ENCODE measurements at places on chromosomes 7 and 10. TPM values are rescaled to one million over a fixed set of nuclear protein-coding genes. Genes with fewer than 3 reads are reported as not detected.
A peak's percentile ranks its signal among the peaks of the same experiment; 100 is the strongest.

The WASHC2A gene
- 41.2 TPM for total RNA-seq

DNA sequence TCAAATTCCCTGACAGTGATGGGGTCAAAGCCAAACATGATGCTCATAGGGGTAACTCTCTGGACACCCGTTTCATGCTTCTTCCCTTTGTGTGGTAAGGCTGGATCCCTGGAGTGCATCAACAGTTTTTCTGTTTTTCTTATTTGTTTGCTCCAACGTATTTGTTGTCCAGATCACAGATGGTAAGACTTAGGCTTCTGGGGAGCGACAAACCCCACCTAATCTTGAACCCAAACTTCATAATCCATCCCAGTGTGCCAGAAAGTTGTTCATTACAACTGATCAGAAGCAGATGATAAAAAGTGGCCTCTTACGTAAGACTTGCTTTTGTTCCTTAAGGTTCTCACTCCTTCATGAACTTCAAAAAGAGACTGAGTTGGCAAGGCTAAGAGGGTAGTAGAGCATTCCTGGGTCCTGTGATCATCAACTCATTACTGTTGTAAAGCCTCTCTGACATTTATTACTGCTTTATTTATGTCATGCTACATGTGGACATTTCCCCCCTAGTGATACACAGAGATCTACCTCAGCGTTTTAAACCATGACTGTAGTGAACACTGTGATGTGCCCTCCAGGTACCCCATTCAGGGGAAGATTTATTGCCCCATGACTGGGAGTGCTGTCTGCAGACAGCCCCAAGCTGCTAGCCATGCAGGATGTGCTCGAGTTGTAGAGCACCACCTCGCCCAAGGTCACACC, 125.6 kb downstream of the CCDC71L start:
- no peak overlapping the region for H3K4me3 ChIP-seq
- H3K4me1 ChIP-seq = no peaks in the 10 kb centered on the region
- H3K27me3 ChIP-seq = no peaks in the 10 kb centered on the region
- DNase-seq = no peak
- H3K27ac ChIP-seq = no peak overlapping the region
- H3K36me3 ChIP-seq = no peaks in the 10 kb centered on the region

The CRPPA gene
- 3.9 TPM for total RNA-seq

GRCh38 chr10:116882639-116883038, 33.3 kb downstream of the ENO4 start:
- no peak for DNase-seq
- no peaks in the 10 kb centered on the region for H3K36me3 ChIP-seq
- H3K27ac ChIP-seq = no peak overlapping the region

DNA sequence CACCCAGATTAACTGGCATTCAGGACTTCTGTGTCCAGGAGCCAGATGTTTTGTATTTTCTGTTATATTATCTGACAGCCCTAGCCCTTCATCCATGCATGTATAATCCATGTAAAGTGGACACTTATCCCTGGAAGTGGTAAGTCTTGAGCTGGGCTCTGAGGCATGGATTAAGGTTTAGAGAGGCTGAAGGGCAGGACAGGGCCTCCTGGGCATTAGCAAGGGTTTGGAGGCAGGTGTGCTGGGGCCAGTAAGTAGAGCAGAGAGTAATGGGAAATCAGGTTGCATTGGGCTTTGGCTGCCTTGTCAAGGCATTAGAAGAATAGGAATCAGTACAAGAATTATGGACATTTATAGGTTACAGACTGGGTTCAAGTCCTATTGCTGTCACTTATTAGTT, 138.0 kb downstream of the DYNC1I1 start:
- peaks cover 5% of the 10 kb centered on the region for H3K27me3 ChIP-seq
- DNase-seq = no peak
- H3K4me1 ChIP-seq = no peaks in the 10 kb centered on the region
- H3K4me3 ChIP-seq = no peak overlapping the region
- H3K27ac ChIP-seq = no peak overlapping the region
- no peaks in the 10 kb centered on the region for H3K36me3 ChIP-seq

- no peak overlapping the region for H3K27ac ChIP-seq
- H3K27me3 ChIP-seq = no peaks in the 10 kb centered on the region
- DNase-seq = no peak
- H3K4me1 ChIP-seq = peaks cover 18% of the 10 kb centered on the region
- no peak overlapping the region for H3K4me3 ChIP-seq
These were observed 21.4 kb downstream of the SLC25A13 start for GRCh38 chr7:96300502-96300901.

DNA sequence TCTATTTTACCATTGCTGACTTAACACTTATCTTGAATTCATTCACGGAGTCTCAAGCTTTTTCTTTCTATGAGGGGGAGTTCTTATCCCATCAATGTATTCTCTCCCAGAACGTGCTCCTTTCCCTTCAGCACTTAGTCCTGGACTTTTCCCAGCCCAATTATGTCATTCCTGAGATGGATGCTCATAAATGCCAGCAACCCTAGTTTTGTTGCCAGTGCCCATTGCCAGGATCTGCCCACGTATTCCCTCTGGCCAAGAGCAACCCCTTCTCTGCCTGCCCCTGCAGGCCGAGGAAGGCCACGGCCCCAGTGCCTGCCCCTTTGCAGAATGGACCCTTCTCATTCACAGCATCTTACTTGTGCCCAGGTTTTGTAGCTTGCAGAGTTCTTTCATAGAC, 67.4 kb upstream of the PPP1R3C start:
- H3K27ac ChIP-seq = no peak overlapping the region
- H3K4me1 ChIP-seq = peaks cover 9% of the 10 kb centered on the region
- no peaks in the 10 kb centered on the region for H3K36me3 ChIP-seq

The HOXA2 gene
- total RNA-seq = not detected

- DNase-seq = peak; percentile 23
- H3K36me3 ChIP-seq = no peaks in the 10 kb centered on the region
- H3K27me3 ChIP-seq = no peaks in the 10 kb centered on the region
- H3K4me3 ChIP-seq = no peak overlapping the region
- H3K4me1 ChIP-seq = no peaks in the 10 kb centered on the region
These were observed 68.0 kb upstream of the PCDH15 start for GRCh38 chr10:54869022-54869421.
